ENCODE measurements at places on chromosomes 4 and X.
A peak's percentile ranks its signal among the peaks of the same experiment; 100 is the strongest.

DNA sequence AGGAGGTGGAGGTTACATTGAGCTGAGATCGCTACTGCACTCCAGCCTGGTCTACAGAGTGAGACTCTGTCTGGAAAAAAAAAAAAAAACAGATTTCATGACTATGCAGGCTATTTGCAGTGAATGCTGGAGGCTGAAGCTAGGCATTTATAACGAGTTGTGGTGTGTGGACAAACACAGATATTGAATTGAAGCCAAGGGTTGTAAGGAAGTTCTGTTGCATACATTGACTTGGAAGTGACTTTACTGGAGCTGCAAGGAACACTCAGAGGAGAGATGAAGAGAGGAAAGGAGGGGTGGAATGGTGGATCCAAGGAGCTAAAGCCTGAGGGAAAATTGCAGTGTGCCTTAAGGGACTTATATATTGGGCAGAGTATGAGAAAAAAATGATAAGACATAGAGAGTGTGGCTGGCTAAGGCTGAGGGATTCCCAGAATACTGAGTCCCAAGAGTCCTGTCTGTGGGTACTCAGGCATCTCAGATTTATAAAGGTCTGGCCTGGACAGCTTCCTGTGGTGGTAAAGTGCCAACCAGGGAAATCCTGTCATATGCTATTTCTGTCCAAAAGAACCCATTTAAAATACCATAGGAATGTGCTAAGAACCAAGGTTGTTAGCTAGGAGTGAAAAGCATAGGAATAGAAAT, 87.8 kb upstream of the GUCY1A1 start:
- no peak for DNase-seq

GRCh38 chr4:14928035-14928434, 74.2 kb upstream of the CPEB2 start:
- DNase-seq, result no peak

DNA sequence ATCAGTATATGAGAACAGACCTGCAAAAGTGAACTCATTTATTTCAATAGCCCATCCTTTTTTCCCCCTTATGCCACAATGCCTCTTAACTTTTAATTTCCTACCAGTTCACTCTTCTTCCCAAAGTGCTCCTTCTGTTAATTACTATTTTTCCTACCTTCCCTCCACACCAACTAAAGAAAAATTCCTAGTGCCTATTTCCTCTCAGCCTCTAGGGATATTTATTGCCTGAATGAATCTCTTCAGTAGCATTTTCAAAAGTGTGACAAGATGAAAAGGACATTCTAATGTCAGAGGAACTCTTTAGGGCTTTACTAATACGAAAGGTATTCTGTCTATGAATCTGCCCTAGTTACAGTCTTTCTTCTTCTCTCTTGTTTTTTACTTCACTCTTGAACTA, 181.1 kb upstream of the SPRY1 start:
- DNase-seq, result no peak

- no peak for DNase-seq
Measured at GRCh38 chrX:72714478-72714916, 391 bp upstream of the PHKA1 start.

DNA sequence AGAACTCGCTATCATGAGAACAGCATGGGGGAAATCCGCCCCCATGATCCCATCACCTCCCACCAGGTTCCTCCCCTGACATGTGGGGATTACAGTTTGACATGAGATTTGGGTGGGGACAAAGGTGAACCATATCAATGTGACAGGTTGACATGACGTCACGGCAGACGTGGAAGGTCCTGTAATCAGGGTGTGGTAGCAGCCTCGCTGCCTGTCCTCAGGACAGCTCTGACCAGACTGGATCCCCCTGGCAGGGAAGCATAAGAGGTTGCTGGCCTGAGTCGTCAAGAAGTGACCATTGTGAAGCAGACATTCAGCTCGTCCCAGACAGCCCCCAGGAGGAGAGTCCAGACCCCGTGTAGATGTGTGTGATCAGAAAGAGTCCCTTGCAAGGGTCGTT, 104.6 kb downstream of the TNIP2 start:
- no peak for DNase-seq

- DNase-seq, result no peak
Measured at GRCh38 chrX:48496660-48497059, 12.1 kb upstream of the PORCN start.

DNA sequence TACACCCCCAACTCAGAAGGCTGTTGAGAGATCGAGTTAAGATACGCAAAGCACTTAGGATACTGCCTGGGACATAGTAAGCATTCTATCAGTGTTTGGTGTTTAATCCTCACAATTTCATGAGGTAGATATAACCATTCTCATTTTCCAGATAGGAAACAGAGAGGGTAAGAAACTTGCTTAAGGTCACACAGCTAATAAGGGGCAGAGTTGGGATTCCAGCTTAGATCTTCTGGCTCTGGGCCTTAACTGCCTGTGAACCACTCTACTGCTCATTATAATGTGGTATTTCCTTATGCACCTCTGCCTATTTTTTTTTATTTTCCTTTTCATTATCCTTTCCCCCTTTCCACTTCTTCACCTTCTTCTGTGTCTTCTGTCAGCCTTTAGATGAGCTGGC, 242.2 kb upstream of the ANXA3 start:
- no peak for DNase-seq

GRCh38 chrX:20329435-20329834, 62.7 kb upstream of the RPS6KA3 start:
- no peak for DNase-seq

- peak; percentile 20 for DNase-seq
Measured at GRCh38 chrX:154750301-154751202, at the start of gene GAB3. GAB3 (minus strand) TSS chrX:154751077; CDS start chrX:154751025, 52 bp downstream.

- no peak for DNase-seq
Measured at GRCh38 chr4:77126809-77127208, 30.2 kb upstream of the CCNG2 start.

GRCh38 chrX:68895341-68895755, 66.5 kb downstream of the EFNB1 start:
- DNase-seq, result no peak

DNA sequence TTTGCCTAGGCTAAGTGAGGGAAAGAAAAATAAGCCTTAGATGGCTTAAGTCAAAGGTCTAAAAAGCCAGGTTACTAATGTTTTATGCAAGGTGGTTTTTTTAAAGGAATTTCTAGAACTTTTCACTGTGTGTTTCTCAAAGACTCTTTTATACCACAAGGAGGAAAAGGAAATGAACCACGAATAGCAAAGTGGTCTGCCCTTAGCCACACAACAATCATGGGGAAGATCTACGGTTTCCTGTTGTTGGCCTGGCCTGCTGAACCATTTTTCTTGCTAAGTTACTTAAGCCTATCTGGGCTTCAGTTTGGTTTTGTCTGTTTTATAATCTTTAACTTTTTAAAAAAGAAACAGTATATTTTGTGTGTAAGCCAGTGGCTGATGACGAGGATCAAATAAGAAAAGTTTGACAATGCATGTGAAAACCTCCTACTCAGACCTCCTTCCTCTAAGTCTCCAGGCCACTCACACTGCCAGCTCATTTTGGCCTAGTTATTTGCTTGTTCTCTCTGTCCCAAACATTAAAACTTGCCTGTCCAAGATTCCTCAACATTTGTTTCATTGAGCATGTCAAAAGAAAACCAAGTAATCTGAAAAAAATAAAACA, 56.7 kb upstream of the COL25A1 start:
- DNase-seq, result no peak

GRCh38 chr4:20832826-20833225, 132.6 kb downstream of the PACRGL start:
- DNase-seq, result no peak

DNA sequence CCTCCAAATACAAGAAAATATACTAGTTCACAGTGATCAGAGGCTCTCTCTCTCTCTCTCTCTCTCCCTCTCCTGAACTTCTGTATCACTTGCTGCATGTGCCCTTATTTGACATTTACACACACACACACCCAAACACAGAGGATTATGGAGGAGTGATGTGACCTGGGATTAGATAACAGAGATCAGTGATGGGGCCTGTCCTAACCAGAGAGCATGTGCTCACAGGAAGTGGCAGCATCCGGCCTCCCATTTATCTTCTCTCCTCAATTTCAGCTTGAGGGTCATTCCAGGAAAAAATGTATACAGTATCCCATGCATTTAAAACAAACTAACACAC, 143.0 kb downstream of the TSPAN5 start:
- no peak for DNase-seq

- DNase-seq, result no peak
Measured at GRCh38 chr4:81773557-81773956, 301.9 kb upstream of the RASGEF1B start.

DNA sequence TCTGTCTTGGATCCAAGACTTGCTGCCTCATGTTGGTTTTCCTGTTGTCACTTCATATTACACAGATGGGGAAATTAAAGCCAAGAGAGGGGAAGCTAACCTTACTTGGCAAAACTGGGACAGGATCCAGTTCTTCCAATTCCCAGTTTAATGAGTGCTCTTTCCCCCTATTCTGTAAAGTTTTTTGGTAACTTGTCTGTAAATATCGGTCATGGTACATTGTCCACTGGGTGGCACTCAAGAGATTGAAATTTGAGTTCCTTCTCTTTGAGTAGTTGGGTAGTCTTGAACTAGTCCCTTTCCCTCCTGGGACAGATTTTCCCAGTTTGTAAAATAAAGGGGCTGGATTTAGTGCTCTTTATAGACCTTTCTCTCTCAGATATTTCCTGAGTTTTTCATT, 12.4 kb upstream of the EOLA2 start:
- DNase-seq, result no peak

DNA sequence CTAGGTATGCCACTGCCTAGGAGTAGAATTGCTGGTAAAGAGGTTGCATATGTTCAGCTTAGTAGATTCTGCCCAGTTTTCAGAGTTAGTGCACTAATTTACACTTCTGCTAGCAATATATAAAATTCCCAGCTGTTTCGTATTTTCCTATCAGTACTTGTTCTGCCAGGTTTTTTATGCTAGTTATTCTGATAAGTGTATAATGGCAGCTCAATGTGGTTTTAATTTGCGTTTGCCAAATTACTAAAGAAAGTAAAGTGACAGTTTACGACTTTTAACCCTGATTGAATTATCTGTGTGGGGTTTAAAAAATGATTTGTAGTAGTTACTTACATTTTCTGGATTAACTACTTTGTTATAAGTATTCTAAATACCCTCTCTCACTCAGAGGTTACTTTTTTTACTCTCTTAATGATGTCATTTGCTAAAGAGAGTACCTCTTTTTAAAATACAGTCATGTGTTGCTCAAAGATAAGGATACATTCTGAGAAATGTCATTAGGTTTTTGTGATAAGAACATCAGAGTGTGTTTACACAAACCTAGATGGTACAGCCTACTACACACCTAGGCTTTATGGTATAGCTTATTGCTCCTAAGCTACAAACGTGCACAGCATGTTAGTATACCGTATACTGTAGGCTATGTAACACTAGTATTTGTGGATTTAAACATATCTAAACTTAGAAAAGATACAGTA, 363.2 kb downstream of the IL15 start:
- no peak for DNase-seq

- DNase-seq, result no peak
Measured at GRCh38 chr4:104475652-104476051, 19.0 kb downstream of the CXXC4 start.

GRCh38 chr4:132333724-132334047, 815.4 kb upstream of the PCDH10 start:
- no peak for DNase-seq

- DNase-seq, result no peak
Measured at GRCh38 chrX:153825042-153825441, 5.3 kb downstream of the PDZD4 start.

- no peak for DNase-seq
Measured at GRCh38 chr4:139833151-139833910, 167.7 kb downstream of the MGST2 start.

DNA sequence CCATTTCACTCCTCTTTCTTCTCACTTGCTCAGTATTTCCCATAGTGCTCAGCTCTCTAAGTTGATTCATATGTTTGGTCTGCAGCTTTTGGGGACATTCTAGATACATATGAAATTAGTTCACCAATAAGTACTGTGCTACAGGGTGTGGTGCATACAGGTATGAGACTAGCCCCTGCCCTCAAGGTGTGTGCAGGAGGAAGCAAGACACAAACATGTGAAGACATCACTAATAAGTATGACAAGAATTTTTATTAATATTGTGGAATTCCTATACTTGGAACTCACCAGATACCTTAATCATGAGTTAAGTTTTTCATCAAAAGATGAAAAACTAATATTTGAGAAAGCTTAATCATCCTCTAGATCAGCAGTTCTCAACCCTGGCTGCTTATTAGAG, 505.2 kb downstream of the ZNF674 start:
- DNase-seq, result no peak

DNA sequence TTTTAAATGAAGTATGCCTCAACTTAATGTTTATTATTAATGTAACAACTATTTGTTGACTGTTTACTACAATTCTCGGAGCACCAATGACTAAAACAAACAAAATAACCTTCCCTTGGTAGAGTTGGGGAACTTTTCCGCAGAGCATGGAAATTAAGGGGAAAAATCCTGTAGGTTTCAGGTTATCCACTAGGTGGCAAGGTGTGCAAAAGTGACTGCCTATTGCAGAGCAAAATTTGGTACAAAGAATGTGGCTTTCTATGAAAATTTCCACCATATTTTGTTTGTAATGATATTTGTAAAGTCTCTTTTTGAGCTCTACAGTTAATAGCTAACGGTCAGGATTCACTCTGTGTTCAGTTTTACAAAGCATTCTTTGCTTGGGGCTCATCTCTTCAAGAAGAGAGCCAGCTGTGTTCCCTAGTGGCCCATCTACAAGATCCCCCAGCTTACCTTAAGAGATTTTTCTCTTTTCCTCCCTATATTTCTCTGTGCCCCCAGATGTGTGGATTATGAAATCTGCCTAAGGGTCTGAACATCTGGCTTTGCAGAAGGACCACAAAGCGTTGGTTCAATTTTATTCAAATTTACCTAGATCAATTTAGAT, 61.1 kb downstream of the FBXO8 start:
- no peak for DNase-seq

GRCh38 chrX:71057848-71058530, 10.1 kb downstream of the SNX12 start:
- DNase-seq, result no peak

DNA sequence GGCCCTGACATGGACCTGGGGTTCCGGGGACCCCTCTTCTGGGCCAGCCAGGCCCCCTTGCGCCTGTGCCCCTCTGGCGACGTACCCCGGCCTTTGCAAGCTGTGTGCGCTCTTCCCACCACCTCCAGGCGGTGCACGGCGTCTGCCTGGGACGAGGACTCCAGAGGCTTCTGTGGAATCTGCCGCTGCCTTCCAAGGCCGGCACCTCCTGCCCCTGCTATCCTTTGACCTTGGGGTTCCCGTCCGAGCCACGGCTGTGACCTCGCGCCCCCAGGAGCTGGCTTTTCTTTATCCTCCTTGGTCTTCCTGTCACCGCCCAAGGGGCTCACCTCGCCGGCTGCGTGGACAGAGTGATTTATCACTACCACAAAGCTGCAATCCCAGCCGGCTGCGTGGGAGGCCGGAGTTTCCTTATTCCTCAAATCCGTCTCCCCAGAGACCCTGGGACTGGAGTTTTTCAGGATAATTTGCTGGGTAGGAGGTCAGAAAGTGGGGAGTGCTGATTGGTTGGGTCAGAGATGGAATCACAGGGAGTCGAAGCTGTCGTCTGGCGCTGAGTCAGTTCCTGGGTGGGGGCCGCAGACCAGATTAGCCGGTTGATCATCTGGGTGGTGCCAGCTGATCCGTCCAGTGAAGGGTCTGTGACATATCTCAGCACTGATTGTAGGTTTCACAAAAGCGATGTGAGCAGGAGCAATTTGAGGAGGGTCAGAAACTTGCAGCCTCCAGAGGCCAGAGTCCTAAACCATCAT, 19.8 kb upstream of the PLCXD1 start:
- no peak for DNase-seq

GRCh38 chr4:185256446-185256845, 47.0 kb downstream of the SNX25 start:
- no peak for DNase-seq
